ENCODE measurements at places on chromosomes 12 and 14.

- DNase-seq = no peak
These were observed 17.2 kb downstream of the NOXRED1 start for GRCh38 chr14:77406086-77406485.

DNA sequence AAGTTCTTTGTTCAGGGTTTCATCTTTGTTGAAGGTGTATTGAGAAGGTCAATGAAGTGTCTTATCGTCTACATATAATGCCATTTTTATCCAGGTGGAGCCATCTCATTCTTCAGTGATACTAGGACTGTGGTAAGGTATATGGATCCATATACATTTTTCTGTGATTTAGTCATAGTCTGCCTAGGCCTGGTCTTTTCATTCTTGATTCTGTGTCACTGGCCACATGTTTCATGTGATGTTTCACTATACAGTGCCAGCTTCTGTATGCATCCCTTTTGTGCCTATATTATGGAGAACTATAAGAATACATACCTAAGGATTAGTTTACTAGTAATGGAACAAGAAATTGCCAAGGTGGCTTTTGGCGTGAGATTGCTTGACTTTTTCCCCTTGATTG, 40.5 kb downstream of the VEZT start:
- DNase-seq = no peak

- DNase-seq = no peak
These were observed 114.4 kb upstream of the EGLN3 start for GRCh38 chr14:34065236-34065635.

DNA sequence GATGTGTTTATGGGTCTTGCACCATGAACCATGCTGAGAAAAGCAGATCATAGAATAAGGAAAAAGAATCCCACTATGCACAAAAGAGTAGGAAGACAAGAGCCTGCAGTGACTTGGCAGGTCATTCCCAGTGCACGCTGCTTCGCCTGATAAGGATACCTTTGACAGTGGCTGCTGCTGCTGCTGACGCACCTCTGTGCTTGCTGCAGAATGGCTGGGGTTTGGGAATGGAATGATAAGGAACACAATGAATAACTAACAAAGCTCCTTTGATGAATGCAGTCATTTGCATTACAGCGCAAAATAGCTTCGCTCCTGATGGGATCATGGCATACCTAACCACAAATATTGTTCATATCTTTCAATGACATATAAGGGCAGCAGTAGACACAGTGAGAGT, 278.7 kb downstream of the PDZRN4 start:
- no peak for DNase-seq

DNA sequence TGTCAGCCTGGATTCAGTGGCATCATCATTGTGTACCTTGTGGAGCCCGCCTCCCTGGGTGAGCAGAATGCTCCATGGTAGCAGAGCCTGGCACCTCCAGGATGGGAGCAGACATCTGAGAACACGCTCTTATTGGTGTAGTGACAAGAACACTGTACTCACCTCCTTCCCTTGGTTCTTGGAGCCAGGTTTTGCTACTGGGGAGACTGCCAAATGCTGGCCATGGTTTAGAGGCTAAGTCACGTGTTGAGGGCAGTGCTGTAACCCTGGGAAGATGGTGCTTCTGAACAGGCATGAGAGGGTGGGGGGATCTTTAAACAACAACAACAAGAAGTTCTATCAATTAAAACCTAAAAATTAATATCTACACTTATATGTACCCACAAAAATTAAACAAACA, 47.6 kb upstream of the ASPG start:
- no peak for DNase-seq

GRCh38 chr14:33483110-33483509, 467.8 kb downstream of the EGLN3 start:
- no peak for DNase-seq

DNA sequence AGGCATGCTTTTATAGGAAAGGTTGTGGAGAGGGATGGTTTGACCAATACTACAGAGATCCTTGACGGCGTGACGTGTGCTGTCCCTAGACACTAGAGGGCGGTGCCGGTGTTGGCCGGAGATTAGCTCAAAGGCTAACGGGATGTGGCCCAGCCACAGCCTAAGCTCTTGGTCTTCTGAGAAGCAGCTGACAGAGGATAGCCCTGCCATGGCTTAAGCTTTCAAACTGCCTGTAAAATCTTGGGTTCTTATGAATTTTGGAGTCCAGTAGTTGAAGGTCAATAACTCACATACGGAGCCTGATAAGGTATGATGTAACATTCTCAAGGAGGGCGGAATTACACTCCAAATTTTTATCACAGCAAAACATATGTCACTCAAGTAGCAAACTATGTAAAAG, 515.7 kb upstream of the ATXN7L3B start:
- peak; percentile 2 for DNase-seq

GRCh38 chr14:26121181-26121580, 476.7 kb downstream of the NOVA1 start:
- DNase-seq = no peak
